Astrocyte (in vitro differentiated cells and primary cell): ENCODE measurements at places on chromosomes 2 and 18. TPM values are rescaled to one million over a fixed set of nuclear protein-coding genes. Genes with fewer than 3 reads are reported as not detected.

Gene LCT
- not detected in 2 replicates for total RNA-seq

Gene IL1R2
- total RNA-seq, result 0.34 TPM in 1 of 2 replicates, not detected in the other

Gene CREG2
- 0.11 TPM in 1 of 2 replicates, not detected in the other for total RNA-seq

DNA sequence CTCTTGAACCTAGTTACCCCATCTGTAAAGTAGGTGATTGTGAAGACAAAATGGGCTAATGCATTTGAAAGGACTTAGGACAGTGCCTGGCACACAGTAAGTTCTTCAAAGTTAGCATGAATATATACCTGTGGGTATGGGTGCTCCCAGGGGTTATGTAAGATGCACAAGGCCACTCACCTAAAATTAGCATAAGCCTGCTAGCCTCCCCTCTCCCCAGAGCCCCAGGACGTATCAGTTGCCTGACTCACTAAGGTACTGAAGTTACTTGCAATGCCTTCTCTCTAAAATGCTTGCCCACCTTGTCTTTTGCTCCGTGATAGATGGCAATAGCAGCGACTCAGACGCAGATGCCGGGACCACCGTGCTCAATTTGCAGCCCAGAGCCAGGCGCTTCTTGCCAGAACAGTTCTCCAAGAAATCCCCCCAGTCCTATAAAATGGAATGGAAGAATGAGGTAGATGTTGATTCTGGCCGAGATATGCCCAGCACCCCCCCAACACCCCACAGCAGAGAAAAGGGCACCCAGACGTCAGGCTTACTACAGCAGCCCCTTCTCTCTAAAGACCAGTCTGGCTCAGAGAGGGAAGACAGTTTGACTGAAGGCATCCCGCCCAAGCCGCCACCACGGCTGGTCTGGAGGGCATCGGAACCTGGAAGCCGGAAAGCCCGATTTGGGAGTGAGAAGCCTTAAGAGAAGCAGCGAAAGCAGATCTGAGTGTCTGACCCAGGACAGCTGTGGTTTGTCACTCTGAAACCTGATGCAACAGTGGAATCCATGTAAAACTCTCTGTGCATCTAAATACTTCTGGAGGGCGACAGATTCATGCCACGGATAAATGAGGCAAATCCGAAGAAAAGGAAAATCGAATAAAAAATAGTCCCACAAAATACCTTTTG is 53.8 kb upstream of the TMEM182 start:
- DNase-seq, result no peak

- no peak for DNase-seq
Measured at GRCh38 chr2:180161415-180161814, 154.3 kb upstream of the CWC22 start.

Gene SSB
- 151 and 176 TPM in 2 replicates for total RNA-seq

- DNase-seq, result no peak
Measured at GRCh38 chr18:3179430-3180089, 40.2 kb downstream of the MYOM1 start.

- DNase-seq, result peak; percentile 74
Measured at GRCh38 chr2:196101325-196101991, 32.8 kb upstream of the DNAH7 start.

- DNase-seq, result no peak
Measured at GRCh38 chr2:25895610-25896009, 17.3 kb upstream of the ASXL2 start.

Gene RAB6C
- 0.09 and 0.14 TPM in 2 replicates for total RNA-seq

Gene ASXL3
- 6.4 and 8.2 TPM in 2 replicates for total RNA-seq

DNA sequence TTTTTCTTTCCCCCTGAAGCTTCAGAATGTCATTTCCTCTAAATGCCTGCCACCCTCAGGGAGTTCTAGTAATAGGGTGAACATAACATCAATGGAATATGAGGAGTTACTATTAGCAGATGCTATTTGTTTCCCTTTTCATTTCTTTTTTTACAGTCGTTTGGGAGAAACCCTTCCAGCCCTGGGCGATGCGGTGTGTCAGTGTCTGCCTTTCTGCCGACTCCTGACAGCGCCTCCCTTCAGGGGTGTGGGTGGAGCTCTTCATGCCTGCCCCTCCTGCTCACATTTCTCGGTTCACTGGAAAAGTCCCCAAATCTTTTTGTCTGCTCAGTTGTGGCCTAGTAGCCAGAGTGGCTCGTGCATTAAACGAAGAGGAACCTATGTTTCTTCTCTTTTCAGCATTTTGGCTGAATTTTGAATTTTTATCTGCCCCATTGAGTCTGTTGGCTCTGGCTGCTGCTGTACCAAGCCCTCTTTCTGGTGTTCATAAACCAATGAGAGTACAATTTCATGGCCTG is 72.3 kb downstream of the FMNL2 start:
- peak; percentile 42 for DNase-seq

DNA sequence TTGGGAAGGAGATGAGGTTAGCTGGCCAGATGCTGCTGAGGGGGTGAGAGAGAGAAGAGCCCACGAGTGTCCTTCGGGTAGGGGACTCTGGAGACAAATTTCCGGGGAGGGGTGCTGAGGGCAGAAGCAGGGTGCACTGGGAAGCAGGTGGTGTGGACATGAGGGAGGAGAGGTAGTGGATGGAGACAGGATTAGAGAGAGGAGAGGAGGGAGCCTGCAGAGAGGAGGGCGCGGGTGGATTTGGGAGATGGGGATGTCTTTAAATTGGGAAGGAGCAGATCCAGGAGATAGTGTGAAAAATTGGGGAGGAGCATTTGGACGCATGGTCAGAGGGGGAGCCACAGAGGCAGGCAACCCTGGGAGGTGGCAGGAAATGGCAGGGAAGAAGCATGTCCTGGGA is 154.7 kb downstream of the DYSF start:
- no peak for DNase-seq
